Stimulated activated CD8-positive, alpha-beta memory T cell treated with anti-CD3 and anti-CD28 coated beads, Interleukin-7, amount 100 ng/mL, for 4 hours (primary cell): ENCODE measurements at places on chromosomes 2 and 18.

- DNase-seq = no peak
These were observed 28.5 kb downstream of the PLEKHM3 start for GRCh38 chr2:207996848-207997247.

DNA sequence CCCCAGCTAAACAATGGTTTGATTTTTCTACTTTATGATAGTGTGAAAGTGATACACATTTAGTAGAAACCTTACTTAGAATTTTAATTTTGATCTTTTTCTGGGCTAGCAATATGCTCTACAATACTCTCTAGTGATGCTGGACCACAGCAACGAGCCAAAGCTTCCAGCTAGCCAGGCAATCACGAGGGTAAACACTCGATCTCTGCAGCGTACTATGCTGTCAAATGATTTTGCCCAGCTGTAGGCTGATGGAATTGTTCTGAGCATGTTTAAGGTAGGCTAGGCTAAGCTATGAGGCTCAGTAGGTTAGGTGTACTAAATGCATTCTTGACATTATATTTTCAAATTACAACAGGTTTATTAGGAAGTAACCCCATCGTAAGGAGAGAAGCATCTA, 207.5 kb downstream of the LRRTM4 start:
- DNase-seq = no peak

DNA sequence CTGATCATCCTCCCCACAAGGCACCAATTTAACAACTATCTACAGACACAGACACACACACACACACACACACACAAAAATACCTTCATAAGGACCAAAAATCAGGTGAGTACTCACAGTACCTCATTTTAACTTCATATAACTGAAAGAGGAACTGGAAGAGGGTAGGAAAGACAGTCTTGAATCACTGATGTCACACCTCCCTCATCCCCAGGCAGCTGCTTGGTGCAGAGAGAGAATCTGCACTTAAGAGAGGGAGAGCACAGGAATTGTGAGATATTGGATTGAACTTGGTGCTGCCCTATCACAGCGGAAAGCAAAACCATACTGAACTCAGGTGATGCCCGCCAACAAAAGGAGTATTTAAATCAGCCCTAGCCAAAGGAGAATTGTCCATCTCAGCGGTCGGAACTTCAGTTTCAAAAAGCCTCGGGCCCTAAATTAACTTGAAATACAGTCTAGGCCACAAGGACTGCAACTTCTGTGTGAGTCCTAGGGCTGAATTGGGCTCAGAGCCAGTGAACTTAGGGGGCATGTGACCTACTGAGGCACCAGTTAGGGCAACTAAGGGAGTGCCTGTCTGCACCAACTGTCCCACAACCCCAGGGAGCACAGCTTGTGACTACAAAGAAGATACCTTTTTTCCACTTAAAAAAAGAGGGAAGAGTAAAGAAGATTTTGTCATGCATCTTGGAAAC, 211.1 kb downstream of the LRATD1 start:
- DNase-seq = no peak

DNA sequence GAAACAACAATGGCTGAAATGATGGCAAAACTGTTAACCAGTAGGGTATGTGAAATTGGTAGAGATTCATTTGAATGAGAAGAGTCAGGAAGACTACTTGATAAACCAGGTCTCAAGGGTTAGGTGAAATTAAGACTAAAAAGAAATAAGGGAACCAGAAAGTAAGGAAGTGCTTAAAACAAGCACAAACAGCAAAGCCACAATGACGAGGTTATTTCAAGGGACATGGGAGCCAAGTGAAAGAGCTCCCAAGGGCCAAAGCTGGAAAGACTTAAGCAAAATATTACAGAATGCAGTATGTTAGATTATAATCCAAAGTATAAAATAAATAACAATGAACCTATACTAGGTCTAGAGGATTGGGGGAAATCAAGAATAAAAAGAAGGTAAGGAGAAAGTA, 19.3 kb upstream of the CD302 start:
- DNase-seq = no peak

DNA sequence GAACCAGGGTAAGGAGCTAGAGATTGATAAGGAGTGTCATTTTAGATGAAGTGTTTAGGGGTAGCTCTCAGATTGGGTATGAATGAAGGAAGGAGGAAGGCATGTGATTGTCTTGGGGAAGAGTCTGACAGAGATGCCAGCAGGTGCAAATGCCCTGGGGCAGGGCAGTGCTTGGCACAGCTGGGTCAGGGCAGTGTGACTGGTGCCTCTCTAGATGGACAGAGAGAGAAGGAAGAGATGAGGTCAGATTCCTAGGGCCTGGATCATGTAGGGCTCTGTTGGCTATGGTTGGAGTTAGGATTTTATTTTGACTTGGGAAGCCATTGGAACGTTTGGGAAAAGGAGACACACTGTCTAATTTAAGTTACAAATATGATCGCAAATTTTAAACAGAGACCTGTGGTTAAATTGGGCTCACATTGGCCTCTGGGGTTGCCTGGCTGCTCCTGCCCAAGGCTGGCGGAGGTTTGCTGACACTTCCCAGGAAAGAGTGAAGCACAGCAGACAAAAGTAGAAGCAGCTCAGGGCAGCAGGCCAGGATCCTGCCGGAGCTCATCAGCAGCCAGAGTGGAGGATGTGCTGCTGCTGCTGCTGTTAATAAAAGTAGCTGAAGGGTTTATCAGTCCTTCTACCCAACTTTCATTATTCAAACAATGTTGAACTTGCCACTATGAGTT, 32.7 kb upstream of the FHL2 start:
- DNase-seq = no peak

- peak; percentile 17 for DNase-seq
These were observed 80.4 kb downstream of the LPIN2 start for GRCh38 chr18:2932247-2933181.

- DNase-seq = no peak
These were observed 17.2 kb downstream of the RALB start for GRCh38 chr2:120269816-120270215.

DNA sequence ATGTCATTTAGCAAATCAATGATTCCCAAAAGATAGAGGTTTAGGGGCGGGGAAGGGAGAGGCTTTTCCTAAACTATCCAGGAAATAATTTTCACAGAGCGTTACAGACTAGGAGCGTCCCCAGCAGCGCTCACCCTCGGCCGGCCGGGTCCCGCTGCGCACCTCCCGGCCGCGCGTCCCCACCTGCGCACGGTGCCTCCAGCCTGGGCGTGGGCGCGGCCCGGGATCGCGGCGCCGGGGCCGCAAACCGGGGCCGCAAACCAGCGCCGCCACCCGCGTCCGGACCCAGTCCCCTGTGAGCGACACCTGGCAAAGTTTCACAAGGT, 684 bp upstream of the ZCCHC2 start:
- DNase-seq = no peak

- no peak for DNase-seq
These were observed 140.0 kb downstream of the ZEB2 start for GRCh38 chr2:144379851-144380311.

GRCh38 chr2:223082706-223083105, 30.7 kb downstream of the KCNE4 start:
- DNase-seq = no peak

GRCh38 chr2:562391-563364, 114.5 kb downstream of the TMEM18 start:
- no peak for DNase-seq

DNA sequence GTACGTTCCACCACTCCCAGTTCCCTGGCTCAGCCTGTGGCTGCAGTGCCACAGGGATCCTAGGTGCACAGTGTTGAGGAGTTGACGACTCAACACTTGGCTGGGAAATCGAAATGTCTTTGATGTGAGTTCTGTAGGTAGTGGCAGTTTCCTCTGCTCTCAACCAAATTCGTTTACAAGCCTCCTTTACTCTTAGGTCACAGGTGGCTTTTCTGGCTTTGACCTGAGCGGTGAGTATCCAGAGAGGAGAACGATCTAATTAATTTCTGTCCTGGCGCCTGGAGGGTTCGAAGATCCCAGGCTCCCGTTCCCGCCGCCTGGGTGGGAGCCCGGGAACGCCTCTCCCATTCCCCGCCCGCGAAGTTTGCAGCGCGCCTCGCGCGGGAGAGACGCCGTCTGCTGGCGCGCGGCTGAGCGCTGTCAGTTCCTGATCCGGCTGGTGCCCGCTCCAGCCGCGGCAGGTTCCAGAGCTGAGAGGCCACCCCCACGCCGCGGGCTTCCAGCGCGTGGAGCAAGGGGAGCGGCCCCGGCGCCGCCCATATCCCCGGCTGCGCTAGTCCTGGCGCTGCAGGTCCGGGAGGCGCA, at the start of gene LAMA3:
Gene LAMA3 (plus strand): TSS at position 423 of the 585 bp plus-strand sequence. CDS start 231 bp downstream, outside the sequence.
- DNase-seq = no peak
